Right ventricle myocardium superior (tissue), 1 donor: ENCODE measurements at places on chromosomes 12 and 14. TPM values are rescaled to one million over a fixed set of nuclear protein-coding genes. Genes with fewer than 3 reads are reported as not detected.

PZP gene
- 1.3 TPM for total RNA-seq

CMA1 gene
- 1.9 TPM for total RNA-seq

IGFBP6 gene
- 50.2 TPM for total RNA-seq

TMEM132C gene
- total RNA-seq, result 2.2 TPM

TEX52 gene
- total RNA-seq, result not detected

RTL1 gene
- total RNA-seq, result not detected

SPX gene
- total RNA-seq, result 11.0 TPM

PLA2G1B gene
- total RNA-seq, result not detected

BMAL2 gene
- 1.1 TPM for total RNA-seq

MIP gene
- total RNA-seq, result not detected

ZC2HC1C gene
- total RNA-seq, result 11.3 TPM

FAIM2 gene
- 10.6 TPM for total RNA-seq

TEX22 gene
- 1.9 TPM for total RNA-seq

- DNase-seq, result no peak
Observed at GRCh38 chr12:113077057-113077858, 20.7 kb downstream of the DTX1 start.

GRCh38 chr12:48069241-48069640 is 36.6 kb downstream of the SENP1 start:
- DNase-seq, result no peak

DNA sequence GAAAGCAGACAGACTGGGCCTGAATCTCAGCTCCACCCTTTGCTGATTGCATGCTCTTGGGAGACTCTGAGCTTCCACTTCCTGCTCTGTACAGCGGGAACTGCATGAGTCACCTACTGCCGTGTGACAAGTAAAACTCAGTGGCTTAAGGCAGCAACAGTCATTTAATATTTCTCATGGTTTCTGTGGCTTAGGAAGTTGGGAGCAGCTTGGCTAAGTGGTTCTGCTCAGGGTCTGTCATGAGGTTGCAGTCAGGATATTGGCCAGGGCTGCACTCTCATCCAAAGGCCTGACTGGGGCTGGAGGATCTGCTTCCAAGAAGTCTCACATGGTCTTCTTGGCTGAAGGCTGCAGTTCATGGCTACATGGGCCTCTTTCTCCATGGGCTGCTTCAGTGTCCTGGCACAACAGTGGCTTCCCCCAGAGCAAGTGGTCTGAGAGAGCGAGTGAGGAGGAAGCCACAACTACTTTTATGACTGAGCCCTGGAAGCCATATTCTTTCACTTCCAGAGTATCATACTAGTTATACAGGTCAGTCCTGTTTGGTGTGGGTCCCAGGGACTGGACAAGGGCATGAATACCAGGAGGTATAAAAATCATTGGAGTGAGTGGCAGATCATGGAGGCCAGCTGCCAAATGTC is 49.7 kb downstream of the FAM222A start:
- DNase-seq, result no peak

DNA sequence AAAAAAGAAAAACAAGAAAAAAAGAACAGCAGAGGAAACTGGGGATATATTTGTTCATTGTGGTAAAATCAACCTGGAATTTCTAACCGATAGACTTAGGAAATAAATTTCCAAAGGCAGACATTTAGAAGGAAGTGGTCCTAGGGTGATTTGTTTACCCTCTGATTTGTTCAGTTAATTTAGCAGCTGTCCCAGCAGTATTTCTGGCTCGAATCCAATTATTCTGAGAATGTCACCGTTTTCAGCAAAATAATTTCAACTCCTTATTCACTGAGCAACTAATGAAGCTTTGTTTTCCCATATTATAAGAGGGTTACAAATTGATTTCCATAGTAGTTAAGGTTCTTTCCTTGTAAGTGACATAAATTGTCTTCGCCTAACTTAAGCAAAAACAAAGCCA is 285.2 kb upstream of the SYT10 start:
- no peak for DNase-seq

DNA sequence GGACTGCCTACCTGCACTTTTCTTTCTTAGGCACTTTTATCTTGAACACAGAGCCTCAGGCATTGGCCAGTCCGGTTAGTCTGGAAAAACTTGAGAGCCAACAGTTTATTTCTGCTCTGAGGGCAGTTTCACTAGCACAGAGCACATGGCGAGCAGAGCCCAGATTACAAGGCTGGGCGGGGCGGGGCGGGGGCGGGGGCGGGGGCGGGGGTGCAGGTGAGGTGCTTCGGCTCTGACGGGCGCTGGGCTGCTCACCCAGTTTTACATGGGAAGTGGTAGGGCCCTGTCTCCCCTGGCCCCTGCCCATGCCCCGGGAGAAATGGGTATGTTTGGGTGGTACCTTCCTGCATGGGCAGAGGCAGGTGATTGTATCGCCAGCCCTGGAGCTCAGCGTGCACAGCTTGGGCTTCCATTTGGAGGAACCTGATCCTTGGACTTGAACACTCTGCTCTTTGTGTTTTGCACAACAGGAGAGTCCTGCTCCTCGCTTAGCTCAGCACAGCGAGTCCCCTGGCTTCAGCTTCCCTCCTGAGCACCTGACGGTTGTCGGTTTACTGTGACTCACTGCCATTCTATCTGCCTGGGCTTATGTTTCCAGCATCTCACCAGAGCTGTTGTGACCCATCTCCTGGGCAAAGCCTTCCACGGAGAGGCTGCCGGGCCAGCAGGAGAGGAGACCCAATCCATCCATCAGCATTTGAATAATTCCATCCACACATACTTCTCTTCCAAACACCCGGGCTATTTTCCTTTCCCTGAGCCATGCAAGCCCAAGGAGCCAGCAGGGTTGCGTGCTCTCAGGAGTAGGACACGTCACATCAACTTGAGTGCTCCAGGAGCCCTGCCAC is 108.5 kb downstream of the ARF6 start:
- no peak for DNase-seq

DNA sequence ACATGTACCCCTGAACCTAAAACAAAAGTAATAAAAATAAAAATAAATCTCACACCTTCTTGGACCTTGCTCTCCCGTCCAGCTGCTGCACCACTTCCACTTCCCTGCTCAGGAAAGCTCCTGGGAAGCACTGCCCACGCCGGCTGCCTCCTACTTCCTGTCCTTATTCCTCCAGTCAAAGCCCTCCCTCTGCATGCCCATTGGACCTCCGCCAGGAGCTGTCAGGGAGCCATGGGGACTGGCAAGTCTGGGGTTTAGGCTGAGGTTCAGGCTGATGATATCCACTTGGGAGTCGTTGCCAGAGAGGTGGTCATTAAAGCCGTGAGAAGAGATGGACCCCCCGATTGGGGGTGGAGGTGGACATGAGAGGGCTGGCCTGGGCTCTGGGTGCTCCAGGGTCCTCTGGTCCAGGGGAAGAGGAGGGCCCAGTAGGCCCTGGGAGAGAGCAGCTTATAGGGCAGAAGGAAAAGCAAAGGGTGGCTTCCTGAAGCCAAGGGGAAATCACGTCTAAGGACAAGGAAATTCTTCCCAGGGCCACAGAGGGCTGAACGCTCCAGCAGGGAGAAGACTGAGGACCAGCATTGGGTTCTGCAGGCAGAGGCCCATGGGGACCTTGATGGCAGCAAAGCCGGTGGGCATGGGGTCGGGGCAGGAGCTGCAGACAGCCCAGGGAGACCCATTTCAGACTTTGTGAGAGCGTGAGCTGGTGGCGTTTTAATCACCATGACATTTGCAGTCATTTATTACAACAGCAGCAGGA is 78.7 kb downstream of the FZD10 start:
- no peak for DNase-seq

DNA sequence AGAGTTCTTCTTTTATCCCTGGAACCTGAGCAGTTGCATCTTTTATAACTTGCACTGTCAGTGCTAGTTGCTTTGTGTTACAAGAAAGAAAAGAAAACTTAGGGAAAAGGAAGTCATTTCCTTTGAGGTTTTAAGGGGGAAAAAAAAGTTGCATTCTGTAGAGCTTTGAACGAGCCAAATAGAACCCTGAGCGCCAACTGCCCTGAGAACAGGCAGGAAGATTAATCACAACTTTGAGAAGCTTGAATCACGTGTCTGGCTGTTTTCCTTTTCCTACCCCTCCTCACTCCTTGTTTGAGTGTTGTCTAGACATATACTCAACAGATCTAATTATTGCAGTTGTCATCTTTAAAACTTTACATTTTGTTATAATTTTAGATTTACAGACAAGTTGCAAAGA is 12.5 kb downstream of the PCNX1 start:
- no peak for DNase-seq

DNA sequence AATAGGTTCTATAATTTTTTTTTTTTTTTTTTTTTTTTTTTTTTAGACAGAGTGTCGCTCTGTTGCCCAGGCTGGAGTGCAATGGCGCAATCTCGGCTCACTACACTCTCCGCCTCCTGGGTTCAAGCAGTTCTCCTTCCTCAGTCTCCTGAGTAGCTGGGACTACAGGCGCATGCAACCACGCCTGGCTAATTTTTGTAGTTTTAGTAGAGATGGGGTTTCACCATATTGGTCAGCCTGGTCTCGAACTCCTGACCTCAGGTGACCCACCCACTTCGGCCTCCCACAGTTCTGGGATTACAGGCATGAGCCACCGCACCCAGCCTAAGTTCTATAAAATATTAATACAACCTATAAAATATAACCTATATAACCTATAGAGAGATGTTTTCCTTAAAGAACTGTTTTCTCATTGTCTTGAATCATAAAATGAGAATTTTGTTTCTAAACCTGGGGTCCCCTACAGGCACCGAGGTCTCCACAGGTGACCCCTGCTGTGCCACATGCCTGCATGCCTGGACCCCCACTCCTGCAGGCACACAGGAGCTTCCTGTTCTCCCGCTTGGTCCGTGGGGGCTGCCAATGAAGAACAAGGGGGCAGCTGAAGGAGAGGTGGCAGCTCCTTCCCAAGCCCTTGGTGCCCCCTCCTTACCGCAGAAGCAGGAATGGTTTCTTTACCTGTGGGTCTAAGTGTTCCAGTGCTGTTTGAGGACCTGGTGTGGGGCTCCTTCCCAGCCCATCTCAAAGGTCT is 70.9 kb upstream of the ZFP36L1 start:
- no peak for DNase-seq

- DNase-seq, result no peak
Observed at GRCh38 chr12:5972387-5972786, 27.3 kb upstream of the ANO2 start.

- no peak for DNase-seq
Observed at GRCh38 chr12:69474456-69474855, 4.3 kb downstream of the FRS2 start.

- no peak for DNase-seq
Observed at GRCh38 chr12:7282844-7283243, 21.0 kb upstream of the ACSM4 start.

DNA sequence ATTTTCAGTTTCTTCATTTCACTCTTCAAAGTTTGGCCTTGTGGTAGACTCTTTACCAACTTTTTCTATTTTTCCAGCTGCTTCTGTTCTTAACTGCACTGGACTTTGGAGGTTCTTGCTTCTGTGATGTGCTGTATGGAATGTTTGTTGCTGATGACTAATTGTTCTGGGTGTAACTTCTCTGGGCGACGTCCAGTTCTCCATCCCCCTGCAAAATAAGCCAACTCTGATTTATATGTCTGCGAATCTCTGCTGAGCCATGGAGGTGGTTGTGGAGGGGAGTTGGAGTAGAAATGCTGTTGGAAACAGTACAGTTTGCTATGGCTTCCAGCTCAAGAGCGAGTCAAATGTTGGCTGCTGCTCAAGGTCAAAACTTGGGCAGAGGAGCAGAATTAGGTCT is 113.9 kb upstream of the DYRK2 start:
- DNase-seq, result no peak

DNA sequence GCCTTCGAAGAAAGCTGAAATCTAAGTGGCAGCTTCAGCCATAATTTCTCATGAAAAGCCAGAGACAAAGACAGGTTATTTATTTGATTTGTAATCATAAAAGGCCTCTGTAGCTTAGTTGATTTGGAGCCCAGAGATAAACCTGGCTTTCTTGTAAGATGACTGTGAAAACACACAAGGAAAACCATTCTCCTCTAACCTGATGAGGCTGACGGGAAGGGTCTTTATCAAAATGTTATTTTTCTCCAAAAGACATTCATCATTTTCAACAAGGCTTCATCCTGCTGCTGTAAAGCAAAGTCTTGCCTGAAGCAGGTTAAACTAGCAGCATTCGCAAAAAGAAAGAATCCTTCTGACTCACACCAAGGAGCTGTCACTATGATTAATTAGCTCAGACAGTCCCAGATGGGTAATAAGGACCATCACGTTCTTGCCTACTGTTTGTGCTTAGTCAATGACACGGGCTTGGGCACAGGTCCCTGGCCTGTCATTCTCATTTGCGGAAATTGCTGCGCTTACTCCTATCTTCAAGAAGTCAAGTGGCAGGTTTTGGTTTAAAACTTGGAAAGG is 286.6 kb downstream of the C12orf75 start:
- no peak for DNase-seq

- DNase-seq, result no peak
Observed at GRCh38 chr14:44339862-44340261, 167.2 kb downstream of the FSCB start.
